ENCODE measurements at places on chromosomes 5 and 9.

DNA sequence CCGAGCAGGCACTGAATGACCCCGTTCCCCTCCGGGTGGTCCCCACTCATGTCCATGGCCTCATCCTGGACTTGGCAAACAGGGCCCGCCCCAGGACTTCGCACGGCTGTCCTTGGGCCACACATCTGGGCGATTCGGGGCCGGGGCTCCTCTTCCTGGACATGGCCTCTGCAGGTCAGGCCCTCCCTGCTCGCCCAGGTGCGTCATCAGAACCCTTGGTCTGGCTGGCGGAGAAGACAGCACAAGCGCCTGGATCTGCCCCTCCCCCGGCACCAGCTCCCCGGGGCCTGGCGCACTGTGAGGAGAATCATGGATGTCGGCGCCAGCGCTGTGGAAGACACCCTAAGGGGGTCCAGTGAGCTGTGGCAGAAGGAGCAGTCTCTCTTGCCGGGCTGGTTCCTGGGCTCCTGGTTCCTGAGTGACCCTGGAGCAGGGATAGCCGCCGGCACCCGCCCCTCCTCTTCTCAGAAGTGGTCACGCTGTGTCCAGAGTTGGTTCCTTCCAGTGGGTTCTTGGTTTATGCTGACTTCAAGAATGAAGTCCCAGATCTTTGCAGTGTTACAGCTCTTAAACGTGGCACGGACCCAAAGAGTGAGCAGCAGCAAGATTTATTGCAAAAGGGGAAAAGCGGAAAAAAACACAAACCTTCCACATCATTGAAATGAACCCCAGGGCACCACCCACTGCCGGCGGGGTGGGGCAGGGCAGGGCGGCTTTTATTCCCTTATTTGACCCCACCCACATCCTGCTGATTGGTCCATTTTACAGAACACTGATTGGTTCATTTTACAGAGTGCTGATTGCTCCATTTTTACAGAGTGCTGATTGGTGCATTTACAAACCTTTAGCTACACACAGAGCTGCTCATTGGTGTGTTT, 25.9 kb upstream of the SLC12A7 start:
- DNase-seq = no peak

- DNase-seq = no peak
These were observed 24.5 kb downstream of the CDC42SE2 start for GRCh38 chr5:131288328-131288727.

DNA sequence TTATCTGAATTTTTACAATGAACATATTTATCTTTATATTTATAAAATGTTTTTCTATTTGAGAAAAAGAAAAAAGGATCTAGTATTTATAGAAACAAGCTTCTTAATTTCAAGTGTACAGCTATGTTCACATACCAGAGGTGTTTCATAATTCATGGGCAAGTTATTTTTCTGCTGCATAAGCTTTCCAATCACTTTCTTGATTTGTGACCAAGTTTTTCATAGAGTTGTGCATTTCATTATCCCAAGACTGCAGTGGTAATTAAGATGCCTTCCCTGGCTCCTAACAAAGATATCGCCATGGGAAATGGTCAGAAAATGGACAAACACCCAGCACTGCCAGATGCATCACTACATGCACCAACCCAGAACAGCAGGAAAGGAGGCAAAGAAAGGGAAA, 124.6 kb downstream of the GNAQ start:
- no peak for DNase-seq

GRCh38 chr5:128913551-128913950, 51.7 kb upstream of the SLC27A6 start:
- no peak for DNase-seq

GRCh38 chr5:136251502-136252169, 58.7 kb upstream of the SMIM32 start:
- no peak for DNase-seq

GRCh38 chr5:109034306-109034705, 286.6 kb downstream of the FER start:
- DNase-seq = no peak

DNA sequence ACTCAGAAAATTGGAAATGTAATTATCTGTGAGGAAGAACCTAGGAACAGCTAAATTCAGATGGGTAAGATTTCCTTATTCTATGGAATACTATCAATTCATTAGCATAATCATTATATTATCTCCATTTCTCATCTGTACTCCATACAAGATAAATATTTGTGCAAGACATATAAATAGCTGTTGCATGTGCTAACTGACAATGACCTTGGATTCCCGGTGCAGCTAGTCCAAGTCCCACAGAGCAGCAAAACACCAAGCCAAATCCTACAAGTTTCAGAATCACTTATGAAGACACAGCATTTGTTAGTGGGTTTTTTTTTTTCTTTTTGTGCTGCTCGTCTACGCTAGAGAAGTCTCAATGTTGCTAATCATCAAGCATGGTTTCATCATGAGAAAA, 64.8 kb downstream of the NUDT12 start:
- DNase-seq = no peak
